ENCODE measurements at places on chromosomes 4 and X.

DNA sequence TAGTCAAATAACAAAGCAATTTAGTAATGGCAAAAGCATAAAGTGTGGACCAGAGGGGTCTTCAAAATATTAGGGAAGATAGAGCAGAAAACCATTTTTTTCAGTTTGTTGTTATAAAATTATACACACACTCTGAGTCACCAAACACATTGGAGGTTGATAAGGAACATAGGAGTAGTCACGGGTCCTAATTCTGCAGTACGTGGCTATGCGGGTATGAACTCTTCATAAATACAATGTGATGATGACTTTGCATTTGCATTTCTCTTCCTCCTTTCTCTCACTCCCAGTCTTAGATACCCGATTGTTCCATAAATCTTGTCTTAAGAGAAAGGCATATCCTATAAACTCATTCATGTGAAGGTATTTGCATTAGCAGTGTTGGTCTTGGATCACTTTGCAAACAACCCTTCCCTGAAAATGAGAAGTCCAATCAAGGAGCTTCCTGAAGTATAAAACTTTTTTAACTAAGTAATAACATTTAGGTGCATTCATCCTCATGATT, 223.6 kb downstream of the PALLD start:
- DNase-seq: no peak

DNA sequence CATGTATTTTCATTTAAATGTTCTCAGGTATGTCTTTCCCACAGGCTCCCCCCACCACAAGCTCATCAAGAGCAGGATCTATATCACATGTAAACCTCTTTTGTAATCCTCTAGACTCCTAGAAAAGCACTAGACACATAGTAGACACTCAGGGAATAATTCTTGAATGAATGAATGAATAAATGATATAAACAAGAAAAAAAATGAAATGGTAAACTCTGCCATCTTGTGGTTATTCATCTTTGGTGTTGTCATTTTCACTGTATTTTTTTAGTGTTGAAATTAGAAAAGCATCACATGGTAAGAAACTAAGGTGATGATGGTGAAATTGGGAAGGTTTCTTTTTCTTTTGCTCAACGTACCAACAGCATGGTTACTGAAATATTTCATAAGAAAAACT, 34.2 kb upstream of the C1GALT1C1 start:
- no peak for DNase-seq

DNA sequence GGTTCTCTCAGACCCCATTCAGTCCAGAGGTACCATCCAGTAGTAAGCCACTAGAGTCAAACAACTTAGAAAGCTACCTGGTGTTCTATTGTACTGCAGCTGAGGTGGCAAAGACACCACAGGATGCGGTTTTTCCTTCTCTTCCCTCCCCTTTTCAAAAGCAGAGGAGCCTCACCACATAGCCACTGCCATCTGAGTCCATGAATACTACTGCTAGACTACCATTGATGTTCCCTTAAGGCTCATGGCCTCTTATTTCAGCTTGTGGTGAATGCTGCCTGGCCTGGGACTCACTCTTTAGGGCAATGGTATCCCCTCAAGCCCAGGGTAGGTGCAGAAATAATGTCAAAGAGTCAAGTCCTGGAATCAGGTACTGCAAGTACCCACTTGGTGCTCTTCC, 41.8 kb upstream of the KLHL4 start:
- DNase-seq: no peak

DNA sequence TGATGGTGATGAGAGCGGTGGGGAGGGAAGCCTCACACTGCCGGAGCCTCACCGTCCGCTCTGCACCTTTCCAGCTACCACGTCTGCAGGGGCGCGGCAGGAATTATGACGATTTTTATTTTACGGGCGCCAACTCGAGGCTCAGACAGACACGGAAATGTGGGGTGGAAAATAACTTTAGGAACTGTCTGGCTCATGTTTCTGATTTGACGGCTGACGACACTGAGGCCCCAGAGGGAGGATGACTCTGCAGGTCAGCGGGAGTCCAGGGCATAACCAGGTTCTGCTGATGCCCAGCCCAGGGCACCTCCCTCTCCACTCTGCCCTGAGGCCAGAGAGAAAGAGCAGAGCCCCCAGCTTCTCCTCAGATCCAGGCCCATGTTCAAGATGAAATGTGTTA, 43.9 kb downstream of the C4orf50 start:
- DNase-seq: no peak

DNA sequence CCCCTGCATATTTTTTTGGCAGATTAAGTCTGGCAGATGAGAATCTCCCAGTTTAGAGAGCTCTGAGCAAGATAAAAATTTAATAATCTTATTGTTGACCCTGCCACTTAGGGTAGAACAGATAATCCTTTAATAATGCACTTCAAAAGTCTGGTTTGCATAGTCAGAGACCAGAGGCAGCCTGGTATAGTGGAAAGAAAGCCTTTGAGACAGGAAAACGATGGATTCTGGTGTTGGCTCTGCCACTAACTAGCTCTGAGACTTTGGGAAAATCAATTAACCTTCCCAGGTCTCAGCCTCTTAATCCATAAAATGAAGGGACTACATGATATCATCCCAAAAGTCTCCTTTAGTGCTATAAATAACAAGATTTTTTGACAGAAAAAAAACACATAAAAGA, 824.5 kb downstream of the STIM2 start:
- DNase-seq: no peak

DNA sequence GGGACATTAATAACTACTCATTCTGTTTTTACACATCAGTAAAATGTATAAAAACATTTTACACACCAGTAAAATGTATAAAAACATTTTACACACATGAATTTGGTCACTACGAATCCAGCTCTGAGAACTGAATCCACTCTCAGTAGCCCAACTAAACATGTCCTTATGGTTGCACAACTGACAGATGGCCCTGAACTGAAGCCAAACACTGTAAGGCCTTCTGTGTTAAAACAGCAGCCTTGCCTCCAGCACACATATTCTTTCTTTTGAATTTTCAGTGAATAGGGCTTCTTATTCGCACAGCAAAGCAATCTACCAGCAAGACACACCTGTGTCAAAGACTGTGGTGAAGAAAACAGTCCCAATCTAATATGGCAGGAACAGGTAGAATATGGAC, 169.9 kb upstream of the FMR1 start:
- DNase-seq: no peak

DNA sequence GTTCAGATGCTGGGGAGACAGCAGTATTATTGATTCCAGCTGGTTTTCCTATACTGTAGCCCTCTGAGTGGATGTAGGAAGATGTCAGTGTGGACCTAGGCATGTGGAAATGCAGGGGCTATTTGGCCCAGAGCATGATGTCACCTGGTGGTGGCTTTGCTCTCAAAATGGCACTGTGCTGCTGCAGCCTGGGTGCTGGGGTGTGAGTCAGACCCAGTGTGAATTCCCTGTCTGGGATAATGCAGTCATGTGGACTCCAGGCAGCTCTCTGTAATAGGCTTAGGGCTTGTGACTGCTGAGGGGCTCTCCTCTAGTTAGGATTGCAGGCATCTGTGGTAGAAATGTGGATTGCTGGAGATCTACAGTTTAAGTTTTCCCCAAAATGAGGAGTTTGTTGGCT, 70.7 kb downstream of the DCAF8L2 start:
- no peak for DNase-seq

DNA sequence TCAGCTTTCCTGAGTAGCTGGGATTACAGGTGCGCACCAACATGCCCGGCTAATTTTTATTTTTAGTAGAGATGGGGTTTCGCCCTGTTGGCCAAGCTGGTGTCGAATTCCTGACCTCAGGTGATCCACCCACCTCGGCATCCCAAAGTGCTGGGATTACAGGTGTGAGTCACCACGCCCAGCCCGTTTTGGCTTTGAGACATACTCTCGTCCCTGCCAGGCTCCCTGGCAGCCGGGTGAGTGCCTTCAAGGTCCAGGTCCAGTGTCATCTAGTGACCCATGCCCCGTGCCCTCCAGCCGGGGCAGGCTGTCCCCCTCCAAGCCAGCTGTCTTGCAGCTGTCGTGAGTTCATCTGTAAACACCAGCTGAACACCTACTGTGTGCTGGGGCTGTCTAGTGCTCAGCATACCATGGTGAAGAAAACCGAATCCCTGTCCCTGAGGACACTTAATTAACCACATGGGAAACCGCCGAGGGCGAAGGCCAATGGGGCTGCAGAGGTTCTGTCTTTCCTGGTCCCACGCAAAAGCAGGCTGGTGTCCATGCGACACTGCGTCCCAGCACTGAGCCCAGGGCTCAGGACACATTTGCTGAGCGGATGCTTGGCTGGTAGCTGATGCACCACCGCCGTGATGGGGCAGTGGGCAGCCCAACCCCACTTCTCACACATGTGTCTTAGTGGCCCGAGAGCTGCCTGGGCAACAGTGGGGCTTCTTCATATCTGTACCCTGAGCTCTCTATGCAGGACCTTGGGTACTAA, 21.9 kb downstream of the NSG1 start:
- no peak for DNase-seq

GRCh38 chr4:7697821-7698220, 241.8 kb downstream of the AFAP1 start:
- no peak for DNase-seq

DNA sequence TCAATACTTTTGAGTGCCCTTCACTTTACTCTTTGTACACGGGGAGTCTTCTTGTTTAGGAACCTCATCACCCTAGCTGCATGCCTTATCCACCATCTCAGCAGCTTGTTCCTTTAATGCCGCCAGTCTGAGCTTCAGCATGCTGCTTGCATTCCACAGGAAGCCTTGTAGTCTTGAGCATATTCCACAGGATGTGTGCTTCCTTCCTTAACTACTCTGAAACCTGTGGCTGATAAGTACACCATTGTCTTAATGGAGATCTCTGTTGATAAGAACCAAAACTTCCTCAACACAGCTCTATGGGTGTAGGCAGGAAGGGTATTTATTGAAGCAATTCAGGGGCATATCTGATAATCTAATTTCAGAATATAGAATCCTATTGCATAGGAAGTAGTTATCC, 24.4 kb upstream of the CCNI start:
- no peak for DNase-seq

GRCh38 chrX:103153661-103154060, 60.7 kb upstream of the NXF3 start:
- DNase-seq: no peak

DNA sequence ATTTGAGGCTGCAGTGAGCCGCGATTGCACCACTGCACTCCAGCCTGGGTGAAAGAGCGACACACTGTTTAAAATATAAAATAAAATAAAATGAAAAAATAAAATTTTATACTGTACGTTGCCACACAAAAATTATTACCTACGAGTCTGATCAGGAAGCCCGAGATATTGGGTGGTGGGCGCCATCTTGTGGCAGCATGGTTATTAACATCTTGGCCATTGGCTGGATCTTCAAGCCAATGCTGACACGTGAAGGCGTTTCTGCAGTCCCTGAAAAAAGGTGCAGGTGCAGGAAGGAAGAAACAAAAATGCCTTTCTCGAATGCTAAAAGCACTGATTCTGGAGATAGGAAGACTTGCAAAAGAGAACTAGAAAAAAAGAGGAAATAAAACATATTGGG, 4.9 kb upstream of the TLR8 start:
- peak; percentile 85 for DNase-seq

GRCh38 chrX:39936886-39937770, 160.6 kb downstream of the BCOR start:
- peak; percentile 31 for DNase-seq

- DNase-seq: no peak
Measured at GRCh38 chrX:21645431-21645830, 12.7 kb downstream of the KLHL34 start.

GRCh38 chr4:37138019-37138653, 106.4 kb upstream of the NWD2 start:
- no peak for DNase-seq

GRCh38 chr4:164239976-164240375, 514.0 kb upstream of the SMIM31 start:
- no peak for DNase-seq

DNA sequence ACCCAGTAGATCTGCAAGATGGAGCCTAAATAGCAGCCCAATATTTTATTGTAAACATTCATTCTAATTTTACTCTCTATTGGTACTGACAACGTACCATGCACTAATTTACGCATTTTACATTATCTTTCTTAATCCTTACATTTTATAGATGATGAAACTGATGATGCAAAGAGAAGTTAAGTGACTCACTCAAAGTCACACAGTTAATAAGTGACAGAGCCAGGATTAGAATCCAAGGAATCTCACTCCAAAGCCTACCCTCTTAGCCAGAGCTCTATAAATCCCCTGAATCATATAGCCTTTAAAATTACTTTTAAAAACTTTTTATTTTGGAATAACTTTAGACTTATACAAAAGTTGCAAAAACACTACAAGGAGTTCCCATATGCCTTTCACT, 37.6 kb downstream of the PHKA1 start:
- DNase-seq: no peak

DNA sequence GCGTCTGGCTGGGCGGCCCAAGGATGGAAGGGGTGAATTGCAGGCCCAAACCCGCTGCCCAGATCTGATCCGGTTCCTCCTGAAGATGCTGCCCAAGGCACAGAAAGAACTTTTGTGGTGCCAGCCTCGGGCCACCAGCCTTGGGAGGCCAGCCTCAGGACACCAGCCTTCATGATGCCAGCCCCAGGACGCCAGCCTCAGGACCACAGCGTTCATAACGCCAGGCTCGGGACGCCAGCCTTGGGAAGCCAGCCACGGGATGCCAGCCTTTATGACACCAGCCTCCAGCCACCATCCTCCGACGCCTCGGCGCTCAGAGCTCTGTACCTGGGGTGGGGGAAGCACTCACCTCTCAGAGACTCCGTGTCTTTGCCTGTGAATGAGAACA, 107.8 kb downstream of the ADRA2C start:
- no peak for DNase-seq

- DNase-seq: no peak
Measured at GRCh38 chr4:104352211-104352610, 142.5 kb downstream of the CXXC4 start.

- DNase-seq: no peak
Measured at GRCh38 chrX:24204331-24204730, 54.8 kb downstream of the ZFX start.

DNA sequence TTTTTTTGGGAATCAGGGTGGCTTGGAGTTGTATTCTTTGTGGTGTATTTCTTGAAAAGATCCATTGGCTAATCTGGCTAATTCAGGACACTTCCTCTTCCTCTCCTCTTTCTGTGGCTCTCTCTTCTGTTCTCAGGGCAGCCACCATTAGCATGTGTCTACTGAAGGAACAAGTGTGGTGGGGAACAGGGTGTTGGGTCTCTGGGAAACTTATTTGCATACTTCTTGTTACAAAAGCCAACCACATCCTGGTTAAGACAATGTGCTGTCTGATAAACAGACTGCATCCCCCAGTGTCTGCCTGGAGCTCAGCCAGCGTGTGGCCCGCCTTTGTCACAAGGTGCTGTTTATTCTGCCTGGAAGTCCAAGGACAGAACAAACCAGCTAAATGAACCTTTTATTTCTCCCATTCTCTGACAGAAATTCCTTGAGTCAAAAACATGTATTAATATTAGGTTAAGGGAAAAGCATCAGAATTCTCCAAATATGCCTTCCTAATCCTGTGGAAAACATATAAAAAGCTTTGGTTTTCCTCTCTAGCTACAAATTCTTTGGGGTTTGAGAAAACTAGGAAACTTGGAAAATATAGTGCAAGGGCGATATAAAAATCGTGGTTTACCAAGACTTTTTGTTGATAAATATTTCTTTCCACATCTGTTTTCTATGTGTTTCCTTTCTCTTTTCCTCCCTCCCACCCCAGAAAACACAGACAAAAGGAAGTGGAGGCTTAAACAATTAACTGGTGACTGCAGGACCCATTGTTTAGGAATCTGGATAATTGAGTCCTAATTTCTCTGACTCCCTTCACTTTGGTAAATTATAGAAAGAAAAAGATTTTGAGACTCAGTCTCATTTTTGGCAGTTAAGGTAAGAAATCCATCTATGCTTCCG, 203.6 kb downstream of the SPRY1 start:
- DNase-seq: peak; percentile 48

Measured in activated naive CD4-positive, alpha-beta T cell treated with anti-CD3 and anti-CD28 coated beads for 36 hours (primary cell).